ENCODE measurements at places on chromosomes 11 and 22. TPM values are rescaled to one million over a fixed set of nuclear protein-coding genes. Genes with fewer than 3 reads are reported as not detected.

Gene MRGPRX4
- total RNA-seq, result not detected

Gene APOL3
- 2.3 TPM for total RNA-seq

Gene TRPM5
- total RNA-seq, result not detected

Gene BIRC2
- 46.7 TPM for total RNA-seq

Gene KDM4D
- 4.1 TPM for total RNA-seq

Gene NDUFC2
- 129 TPM for total RNA-seq

DNA sequence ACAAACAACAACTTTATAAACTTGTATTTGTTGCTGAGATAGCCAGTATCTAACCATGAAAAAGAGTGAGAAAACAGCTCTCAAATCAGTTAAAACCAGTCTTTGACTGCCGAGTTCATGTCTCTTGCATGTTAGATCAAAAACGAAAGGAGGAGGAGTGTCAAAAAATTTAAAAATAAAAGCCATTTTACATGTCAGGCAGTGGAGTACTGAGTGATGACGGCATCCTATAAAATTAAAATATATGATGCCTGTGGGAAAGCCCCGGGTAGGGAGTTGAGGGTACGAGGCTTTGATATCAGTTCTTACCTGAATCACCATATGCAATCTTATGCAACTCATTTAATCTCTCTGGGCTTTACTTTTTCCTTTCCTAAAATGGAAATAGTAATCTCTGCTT, 117.3 kb downstream of the ETS1 start:
- DNase-seq, result no peak

DNA sequence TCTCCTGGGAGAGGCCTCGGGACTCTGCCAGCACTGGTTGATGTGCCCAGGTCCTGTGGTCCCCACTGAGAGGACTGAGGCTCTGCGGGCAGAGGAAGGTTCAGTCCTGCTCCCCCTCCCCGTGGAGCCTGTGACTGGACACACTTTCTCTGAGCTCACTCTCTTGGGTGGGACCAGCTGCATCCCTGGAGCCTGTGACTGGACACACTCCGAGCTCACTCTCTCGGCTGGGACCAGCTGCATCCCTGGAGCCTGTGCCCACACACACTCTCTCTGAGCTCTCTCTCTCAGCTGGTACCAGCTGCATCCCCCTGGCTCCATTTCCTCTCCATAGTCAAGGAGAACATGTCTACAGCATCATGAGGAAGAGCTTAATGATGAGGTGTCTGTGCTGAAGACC, 39.5 kb downstream of the TOLLIP start:
- DNase-seq, result no peak

DNA sequence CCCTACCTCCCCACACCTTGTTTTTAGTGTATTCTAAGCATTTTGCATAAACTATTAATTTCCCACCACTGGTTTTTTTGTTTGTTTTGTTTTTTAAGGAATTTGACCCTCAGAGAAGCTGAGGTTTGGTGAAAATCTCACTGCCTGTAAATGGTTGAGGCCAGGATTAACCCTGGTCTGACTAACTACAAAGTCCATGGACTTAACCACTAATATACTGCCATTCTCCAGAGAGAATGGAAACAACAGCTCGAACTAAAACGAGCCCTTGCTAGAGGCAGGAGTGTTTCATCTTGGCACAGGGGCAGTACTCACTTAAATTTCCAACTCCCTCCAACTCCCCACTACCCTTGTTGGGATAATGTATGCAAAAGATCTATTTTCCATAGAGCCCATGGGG, 3.0 kb downstream of the CTNND1 start:
- no peak for DNase-seq

DNA sequence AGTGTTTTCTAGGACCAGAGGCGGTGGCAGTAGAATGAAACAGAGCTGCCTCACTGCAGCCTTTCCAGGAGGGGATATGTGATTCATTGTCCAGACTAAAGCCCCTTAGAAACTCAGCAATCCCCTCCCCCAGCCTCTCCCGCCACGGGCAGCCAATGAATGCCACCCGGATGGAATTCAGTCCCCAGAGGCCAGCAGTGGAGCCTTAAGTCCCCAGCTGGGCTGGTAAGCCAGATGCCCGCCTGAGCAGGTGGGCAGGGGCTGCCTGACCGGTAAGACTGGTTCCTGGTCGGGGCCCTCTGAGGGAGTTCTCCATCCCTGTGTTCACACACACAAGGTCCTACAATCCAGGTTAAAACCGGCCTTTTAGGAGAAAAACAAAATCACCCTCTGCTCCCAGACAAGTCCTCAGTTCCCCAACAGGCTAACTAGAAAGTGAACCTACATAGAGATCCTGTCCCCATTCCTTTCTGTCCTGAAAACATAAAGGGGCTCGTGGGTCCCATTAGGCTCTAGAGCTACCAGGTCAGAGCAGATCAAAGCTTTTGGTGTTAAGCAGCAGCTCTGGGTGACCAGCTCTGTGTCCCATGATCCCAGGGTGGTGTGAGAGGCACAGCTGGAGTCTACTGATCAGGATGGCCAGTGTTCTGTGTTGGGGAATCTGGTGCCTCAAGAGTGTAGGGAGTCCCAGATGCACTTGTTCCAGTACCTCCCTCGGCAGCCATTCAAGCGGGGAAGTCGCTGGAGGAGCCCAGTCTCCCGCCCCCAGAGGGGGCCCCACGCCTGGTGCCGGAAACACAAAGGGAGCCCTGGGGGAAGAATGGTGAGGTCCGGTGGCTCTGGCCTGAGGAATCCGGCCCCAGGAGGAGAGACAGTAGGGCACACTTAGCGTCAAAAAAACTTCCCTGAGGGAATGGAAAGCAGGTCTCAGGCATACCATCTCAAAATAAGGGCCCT, 2.6 kb downstream of the PATZ1 start:
- no peak for DNase-seq

DNA sequence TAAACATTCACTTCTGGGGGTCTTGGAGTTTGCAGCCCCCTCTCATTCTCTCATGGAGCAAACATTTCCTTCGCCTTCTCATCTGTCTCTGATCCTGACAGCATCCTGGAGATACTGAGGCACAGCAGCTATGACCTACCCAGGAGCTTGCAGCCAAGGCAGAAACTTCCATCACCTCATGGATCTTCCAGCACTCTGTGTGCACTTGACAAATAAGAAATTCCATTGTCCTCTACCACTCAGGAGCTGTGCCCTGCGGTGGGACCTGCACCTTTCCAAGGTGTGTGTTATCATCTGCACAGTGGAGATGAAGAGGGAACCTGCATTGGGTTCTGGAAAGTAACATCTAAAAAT, 49.1 kb downstream of the GGTLC2 start:
- no peak for DNase-seq

GRCh38 chr11:67449116-67449844, 3.2 kb downstream of the GPR152 start:
- DNase-seq, result no peak

DNA sequence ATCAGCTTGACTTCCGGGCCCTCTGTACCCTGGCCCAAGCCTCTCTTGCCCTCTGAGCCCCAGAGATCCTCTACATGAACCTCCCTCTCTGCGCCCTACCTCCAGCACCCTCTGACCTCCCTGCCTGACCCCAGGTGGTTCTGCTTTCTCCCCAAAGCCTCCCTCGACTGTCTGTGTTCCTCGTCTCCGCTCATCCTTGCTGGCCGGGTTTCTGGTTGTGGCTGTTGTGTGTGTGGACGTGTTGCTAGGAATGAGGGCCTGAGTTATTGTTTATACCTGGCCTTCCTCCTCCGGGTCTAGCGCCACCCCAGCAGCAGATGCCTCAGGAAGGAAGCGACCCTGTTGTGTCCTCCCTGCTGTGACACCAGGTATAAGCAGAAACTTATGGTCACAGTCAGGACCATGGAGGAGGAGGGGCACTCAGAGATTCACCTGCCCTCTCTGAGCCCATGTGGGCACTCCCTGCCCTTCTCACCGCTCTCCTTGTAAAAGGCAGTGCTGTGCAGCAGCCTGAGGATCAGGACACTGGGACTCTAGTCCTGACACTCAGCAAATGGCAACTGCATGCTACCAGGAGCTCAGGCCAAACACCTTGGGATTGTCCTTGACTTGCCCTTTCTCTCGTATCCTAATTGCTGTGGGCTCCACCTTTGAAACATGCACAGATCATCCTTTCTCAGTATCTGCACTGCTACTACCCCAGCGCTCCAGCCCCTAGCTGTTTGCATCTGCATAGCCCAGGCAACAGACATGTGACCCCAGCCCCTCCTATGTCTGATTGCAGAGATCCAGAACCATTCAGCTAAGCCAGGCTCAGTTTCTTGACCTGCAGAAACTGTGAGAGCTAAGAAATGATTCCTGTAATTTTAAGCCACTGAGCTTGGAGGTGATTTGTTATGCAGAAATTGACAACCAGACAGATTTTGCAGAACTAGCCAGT, 140.1 kb downstream of the ST3GAL4 start:
- no peak for DNase-seq

GRCh38 chr22:26460202-26460601, 23.4 kb downstream of the HPS4 start:
- no peak for DNase-seq

- no peak for DNase-seq
Measured at GRCh38 chr22:31681349-31682345, 19.6 kb upstream of the PISD start.

GRCh38 chr11:61335355-61335710, 2.3 kb downstream of the TKFC start:
- no peak for DNase-seq

DNA sequence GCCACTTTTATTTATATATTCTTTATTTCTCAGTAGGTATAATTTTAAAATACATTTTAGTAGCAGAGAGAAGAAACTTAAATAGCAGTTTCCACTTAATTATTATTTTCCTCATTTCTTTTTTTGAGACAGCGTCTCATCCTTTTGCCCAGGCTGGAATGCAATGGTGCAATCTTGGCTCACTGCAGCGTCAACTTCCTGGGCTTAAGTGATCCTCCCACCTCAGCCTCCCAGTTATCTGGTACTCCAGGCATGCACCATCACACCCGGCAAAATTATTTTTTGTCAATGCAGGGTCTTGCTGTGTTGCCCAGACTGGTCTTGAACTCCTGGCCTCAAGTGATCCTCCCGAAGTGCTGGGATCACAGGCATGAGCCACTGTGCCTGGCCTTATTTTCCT, 38.3 kb downstream of the ATG13 start:
- no peak for DNase-seq

DNA sequence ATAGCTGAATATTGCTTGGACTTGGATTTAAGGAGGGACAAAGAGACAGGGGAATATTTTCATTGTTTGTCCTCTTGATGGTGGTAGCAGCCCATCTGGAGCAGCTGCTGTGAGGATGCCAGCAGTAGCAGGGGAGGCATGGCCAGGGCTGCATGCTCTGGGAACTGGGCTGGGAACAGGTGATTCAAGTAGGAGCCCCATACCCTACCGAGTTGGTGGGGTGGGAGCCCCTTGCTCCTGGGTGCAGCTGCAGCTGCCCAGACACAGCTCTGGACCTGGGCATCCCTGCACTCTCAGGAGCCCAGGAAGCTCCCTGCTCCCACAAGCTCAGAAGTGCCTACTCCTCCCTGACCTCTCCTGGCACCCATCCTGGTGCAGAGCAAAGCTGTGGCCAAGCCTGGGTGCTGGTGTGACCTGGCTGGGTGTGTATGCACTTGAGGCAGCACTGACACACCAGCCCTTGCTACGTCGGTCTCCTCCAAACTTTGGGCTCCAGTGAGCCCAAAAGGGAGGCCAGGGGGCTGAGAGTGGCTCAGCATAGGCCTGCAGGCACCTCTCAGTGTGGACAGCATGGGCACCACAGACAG, 341.8 kb upstream of the CCDC179 start:
- no peak for DNase-seq

- no peak for DNase-seq
Measured at GRCh38 chr22:25702571-25703167, 39.3 kb upstream of the MYO18B start.

DNA sequence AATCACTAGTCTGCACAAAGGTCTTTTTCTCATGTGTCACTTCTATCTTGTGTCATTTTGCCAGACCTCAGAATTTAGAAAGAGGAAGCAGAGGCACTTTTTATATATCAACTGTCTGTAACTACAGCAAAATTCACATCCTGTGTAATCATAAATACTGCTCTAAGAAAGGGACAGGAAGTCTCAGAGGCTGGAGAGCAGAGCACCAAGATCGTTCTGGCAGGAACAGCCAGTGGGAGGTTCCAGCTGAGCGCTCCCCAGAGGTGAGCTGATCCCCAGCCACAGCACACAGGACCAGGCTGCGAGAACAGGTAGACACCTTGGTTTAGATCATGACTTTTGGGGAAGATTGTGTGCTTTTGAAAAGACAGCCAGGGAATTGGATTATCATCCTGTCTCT, at the start of gene MS4A7:
MS4A7 (plus strand) TSS at position 179 of the 400 bp plus-strand sequence. CDS start 4,610 bp downstream, outside the sequence.
- DNase-seq, result no peak

DNA sequence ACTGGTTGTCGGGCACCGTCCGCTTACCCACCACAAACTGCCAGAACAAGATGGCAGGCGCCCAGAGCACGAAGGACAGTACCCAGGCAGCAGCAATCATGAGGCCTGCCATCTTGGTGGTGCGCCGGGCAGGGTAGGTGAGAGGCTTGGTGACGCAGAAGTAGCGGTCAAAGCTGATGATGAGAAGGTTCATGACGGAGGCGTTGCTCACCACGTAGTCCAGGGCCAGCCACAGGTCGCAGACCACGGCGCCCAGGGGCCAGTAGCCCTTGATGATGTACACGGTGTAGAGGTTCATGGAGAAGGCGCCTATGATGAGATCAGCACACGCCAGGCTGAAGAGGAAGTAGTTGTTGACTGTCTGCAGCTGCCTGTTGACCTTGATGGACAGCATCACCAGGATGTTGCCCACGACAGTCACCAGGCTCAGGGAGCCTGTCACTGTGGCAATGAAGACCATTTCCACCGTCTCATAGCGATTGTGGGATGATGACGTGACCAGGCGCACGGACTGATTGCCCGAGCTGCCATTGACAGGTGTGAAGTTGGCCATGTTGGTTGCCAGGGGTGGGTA, 4.6 kb downstream of the MDK start:
- no peak for DNase-seq

Data from Caki2 (cell line).